NCI-H524 treated with DMSO at 0.1 percent for 48 hours (cell line): ENCODE measurements at places on chromosomes 16 and 17.

- no peak for DNase-seq
Observed at GRCh38 chr17:35584061-35584460, 3.1 kb upstream of the AP2B1 start.

- no peak for DNase-seq
Observed at GRCh38 chr17:6241996-6242395, 171.8 kb downstream of the WSCD1 start.

- DNase-seq, result no peak
Observed at GRCh38 chr17:66451188-66452149, 149.1 kb downstream of the PRKCA start.

GRCh38 chr17:1880851-1881630 lies 51.2 kb downstream of the RPA1 start:
- no peak for DNase-seq

- DNase-seq, result no peak
Observed at GRCh38 chr16:3587547-3588110, 10.4 kb upstream of the NLRC3 start.

DNA sequence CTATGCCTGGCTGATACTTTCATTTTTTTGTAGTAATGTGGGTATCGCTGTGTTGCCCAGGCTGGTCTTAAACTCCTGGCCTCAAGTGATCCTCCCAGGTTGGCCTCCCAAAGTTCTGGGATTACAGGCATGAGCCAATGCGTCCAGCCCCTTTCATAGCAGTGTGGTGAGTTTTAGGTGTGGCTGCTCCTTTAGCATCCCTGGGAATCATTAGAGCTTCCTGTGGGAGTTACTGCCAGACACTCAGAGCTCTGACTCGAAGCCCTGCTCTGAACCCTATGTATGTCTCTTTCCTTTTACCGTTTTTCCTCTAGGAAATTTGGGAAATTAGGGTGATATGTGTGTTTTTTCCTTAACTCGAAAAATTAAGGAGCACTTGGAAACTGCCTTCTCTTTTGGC lies 44.5 kb downstream of the NDE1 start:
- DNase-seq, result no peak

- DNase-seq, result no peak
Observed at GRCh38 chr17:18116078-18116477, 7.5 kb downstream of the MYO15A start.

DNA sequence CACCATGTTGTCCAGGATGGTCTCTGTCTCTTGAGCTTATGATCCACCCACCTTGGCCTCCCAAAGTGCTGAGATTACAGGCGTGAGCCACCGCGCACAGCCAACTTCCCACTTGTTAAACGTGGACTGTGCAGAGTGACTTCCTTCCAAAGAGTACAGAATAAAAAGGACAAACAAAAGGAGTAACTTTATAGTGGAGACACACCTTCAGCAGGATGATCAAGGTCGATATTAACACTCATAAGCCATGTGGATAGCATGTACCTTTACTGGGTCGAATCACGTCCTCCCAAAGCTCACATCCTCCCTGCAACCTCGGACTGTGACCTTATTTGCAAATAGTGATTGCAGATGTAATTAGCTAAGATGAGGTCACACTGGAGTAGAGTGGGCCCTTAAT lies 10.1 kb upstream of the ZFP1 start:
- no peak for DNase-seq

DNA sequence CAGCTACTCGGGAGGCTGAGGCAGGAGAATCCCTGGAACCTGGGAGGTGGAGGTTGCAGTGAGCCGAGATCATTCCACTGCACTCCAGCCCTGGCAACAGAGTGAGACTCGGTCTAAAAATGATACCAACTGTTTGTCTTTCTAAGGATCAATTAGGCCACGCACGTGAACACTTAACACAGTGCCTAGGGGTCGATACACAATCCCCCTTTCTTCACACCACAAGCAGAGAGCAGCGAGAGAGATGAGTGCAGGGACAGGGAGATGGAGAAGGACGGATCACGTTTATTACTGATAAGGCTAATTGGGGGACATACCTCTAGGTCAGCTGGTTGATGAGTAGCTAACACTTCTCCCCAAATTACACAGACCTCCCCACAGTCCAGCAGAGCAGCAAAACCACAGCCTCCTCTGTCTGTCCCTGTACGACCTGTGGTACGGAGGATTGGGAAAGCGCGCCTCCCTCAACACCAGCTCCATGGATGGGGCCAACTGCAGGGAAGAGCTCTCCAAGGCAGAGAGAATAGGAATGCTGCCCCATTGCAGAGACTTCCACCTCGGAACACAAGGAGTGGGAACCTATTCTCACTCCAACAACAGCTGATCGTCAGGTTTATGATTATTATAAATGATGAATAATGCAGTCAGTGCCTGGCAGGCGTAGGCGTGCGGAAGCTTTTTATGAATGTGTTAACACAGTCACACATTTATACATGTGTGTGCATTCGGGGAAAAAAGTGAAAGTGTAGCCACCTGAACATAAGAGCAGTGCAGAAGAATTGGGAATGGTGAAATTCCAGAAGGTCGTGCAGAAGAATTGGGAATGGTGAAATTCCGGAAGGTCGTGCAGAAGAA lies 155.1 kb downstream of the C16orf95 start:
- DNase-seq, result no peak

- no peak for DNase-seq
Observed at GRCh38 chr17:61551255-61551742, 39.7 kb downstream of the NACA2 start.

GRCh38 chr16:24036614-24037013 lies 200.8 kb downstream of the PRKCB start:
- DNase-seq, result no peak

- DNase-seq, result no peak
Observed at GRCh38 chr17:49505854-49506253, 10.8 kb downstream of the NGFR start.

- no peak for DNase-seq
Observed at GRCh38 chr16:3701531-3701930, 15.8 kb downstream of the TRAP1 start.

DNA sequence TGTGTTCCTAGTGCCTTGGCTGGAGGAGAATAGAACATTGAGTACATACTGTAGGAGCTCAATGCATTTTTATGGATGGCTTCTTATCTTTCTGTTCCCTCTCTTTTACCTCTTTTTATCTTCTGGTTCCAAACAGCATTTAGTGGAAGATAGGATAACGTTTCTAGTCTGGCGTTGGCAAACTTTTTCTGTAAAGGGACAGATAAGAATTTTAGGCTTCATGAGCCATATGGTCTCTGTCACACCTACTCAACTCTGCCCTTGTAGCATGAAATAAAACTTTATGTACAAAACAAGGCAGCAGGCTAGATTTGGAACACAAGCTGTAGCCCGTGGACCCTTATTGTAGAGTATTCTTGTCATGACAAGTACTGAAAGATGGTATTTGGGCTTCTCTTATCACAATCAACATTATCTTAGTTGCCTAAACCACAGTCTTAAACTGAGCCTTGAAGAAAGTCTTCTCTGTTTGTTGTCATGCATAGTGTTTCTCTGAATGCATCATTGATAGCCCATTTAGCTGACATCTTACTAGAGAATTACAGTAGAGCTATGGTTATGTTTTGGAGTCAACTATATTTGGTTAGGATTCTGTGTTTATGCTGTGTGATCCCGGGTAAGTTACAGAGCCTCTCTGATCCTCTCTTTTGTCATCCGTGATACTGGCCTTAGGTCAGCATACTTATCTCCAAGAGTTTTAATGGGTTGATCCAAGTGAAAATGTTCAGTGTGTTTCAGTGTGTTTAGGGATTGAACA lies 80.2 kb downstream of the HS3ST4 start:
- DNase-seq, result no peak

DNA sequence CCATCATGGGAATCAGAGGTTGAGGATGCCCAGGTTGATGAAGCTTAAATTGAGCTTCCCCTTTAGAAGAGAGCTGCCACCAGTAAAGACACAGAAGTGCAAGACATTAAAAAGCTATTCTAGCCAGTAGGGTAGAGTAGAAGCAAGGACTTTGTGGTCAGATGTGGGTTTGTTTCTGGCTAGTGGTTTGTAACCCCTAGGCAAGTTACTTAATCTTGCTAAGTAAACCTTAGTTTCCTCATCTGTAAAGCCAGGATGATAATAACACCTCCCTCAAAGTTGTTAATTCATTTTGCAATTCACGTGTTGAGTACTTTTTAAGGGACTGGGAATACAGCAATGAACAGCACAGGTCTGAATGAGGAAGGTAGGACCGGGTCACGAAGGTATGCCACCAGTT lies 3.6 kb downstream of the SNTB2 start:
- no peak for DNase-seq

GRCh38 chr17:27569884-27570577 lies 61.0 kb upstream of the LGALS9 start:
- peak; percentile 2 for DNase-seq

- no peak for DNase-seq
Observed at GRCh38 chr16:27379919-27380318, 22.1 kb upstream of the IL21R start.

- DNase-seq, result no peak
Observed at GRCh38 chr16:85917012-85917411, 18.1 kb downstream of the IRF8 start.

GRCh38 chr16:5523829-5524228 lies 426.2 kb upstream of the EEF2KMT start:
- no peak for DNase-seq

- DNase-seq, result peak; percentile 51
Observed at GRCh38 chr17:72111336-72111923, 9.4 kb upstream of the SOX9 start.

DNA sequence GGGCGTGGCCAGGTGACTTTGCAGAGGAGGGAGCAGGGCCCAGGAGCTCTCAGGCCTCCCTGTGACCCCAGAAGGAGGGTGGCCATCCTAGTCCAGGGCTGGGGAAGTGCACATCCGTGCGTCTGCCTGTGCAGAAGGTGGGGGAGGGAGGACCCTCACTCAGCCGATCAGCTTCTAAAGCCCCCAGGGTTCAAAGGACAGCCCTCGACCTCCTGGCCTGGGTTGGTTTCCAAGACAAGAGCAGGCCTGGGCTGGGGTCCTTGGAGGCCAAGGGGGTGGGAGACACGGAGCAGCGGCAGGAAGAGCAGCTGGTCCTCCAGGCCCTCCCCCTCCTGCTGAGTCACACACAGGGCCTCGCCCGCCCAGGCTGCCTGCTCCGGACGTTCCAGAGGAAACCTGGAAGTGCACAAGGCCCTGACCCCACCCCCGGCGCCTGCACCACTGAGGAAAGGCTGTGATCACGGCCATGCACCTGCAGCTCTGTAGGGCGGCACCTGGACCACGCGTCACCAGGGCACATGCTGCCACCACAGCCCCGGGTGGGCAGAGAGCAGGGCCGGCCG lies 67.1 kb upstream of the ZNF469 start:
- DNase-seq, result no peak

GRCh38 chr16:67764158-67764667 lies 42.1 kb downstream of the RANBP10 start:
- DNase-seq, result no peak

DNA sequence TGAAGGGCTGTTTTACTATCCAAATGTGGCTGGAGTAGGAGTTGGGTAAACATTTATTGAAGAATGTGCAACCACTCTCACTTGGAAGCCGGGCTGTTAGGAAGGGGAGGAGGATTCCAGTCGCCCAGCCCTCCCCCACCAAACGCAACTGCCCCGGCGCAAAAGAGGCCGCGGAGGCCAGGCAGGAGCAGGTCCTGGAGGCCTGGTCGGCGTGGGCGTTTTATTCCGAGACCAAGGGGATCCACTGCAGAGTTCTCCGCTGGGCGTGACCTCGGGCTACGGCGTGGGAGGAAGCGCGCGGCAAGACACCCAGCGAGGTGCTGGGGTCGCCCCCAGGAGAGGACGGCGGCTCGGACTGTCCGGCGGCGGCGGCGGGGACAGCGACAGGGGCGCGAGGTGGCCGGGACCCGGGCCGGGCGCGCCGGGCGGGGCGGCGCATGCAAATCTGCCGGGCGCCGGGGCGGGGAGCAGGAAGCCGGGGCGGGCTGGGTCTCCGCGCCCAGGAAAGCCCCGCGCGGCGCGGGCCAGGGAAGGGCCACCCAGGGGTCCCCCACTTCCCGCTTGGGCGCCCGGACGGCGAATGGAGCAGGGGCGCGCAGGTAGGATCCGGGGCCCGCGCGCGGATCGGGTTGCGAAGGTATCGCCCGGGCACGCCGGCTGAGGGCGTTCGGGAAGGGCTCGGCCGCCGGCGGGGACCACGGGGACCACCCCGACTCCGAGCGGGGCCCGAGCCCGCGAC lies at the start of gene IL4R:
TSS of gene IL4R (plus strand) at position 553 of the 739 bp plus-strand sequence. CDS start 26,230 bp downstream, outside the sequence.
- no peak for DNase-seq

GRCh38 chr16:969508-970385 lies 1.0 kb downstream of the LMF1 start:
- DNase-seq, result no peak

DNA sequence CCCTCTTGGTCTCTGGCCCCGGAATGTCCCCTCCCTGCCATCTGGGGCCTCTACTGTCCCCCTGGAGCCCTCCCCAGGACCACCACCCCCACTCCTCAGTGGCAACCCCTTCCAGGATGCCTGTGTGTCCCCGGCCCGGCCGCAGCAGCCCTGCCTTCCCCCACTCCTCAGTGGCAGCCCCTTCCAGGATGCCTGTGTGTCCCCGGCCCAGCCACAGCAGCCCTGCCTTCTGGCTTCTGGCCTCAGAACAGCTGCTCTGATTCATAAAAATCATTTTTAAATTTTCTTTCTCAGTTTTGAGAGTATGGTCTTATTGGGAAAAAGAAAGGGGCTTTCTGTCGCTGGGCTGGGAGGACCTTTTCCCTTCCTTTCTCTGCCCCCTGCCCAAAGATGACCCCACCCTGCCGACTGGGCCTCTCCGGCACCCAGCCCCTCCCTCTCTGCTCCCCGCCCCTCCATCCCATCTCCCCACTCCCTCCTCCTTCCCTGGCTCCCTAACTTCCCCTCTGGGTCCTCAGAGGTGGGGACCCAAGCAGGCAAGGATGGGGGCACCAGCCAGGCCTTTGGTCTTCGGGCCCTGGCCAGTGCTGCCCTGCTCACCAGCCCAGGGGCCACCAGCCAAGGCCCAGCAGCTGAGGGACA lies 40.5 kb downstream of the BAHCC1 start:
- DNase-seq, result no peak

- no peak for DNase-seq
Observed at GRCh38 chr16:86044881-86045590, 146.1 kb downstream of the IRF8 start.

- DNase-seq, result no peak
Observed at GRCh38 chr17:4247971-4248388, 15.8 kb downstream of the ANKFY1 start.

DNA sequence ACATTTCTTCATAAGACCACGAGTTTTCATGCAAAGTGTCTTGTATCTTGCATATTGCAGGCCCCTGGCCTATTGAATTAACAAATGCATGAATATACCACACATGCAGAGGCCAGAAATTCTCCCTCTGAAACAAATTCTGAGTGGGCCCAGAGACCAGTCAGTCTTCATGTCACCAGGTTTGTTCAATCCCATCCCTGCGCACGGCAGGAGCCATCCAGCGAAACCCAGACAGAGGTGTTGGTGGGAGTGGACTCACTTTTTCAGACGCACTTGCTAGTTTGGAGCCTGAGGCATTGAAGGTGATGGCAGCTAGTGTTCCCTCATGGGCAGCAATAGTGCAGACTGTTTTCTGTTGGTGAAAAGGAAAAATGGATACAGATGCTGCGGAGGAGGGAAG lies 21.9 kb downstream of the WIPI1 start:
- no peak for DNase-seq
